ENCODE measurements at places on chromosomes 3 and 15.

GRCh38 chr15:67130673-67131601, 65.5 kb downstream of the SMAD3 start:
- no peak for DNase-seq

DNA sequence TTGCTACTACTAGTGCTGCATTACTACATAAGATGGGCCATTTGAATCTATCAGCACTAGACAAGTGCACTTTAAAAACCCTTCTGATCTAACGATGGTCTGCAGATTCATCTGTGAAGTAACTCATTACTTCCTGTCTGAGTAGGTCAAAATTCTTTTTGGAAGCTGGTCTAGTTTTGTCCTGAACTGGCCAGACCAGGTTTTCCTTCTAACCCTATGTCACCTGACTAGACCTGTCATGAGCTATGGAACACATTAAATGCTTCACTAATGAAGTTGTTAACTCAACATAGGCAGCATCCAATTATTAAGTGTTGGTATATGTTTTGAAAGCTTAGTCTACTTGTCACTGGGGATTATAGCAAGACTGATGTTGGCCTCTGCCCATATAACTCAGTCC, 10.1 kb upstream of the RBM5 start:
- DNase-seq, result no peak

- DNase-seq, result no peak
Measured at GRCh38 chr3:58048301-58048700, 40.1 kb downstream of the FLNB start.

DNA sequence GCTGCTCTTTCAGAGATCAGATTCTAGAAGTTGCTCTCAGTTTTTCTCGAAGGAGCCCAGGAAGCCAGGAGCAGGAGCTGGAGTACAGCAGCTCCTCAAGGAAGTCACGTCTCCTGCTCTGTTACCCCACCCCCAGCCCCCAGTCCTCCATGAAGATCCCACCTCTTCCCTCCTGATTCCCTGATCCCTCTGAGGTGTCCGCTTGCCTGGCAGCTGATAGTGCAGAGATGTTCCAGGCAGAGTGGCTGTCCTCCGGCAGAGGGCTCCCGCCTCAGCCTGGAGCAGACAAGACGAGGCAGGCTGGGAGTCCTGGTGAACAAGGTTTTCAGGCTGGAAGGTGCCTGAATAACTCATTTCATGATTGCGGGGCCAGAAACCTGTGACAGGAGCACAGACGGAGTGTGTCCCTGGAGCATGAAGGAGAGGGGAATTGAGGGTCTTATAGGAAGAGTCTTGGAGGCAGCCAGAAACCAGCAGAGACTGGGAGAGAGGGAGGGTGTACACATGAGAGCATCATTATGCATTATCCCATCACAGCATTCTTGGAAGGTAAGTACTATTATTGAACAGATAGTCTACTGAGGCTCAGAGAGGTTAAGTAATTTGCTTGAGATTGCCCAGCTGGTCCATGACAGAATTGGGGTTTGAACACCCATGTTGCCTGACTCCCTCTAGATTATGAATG, 1.2 kb downstream of the HRH1 start:
- DNase-seq, result no peak

DNA sequence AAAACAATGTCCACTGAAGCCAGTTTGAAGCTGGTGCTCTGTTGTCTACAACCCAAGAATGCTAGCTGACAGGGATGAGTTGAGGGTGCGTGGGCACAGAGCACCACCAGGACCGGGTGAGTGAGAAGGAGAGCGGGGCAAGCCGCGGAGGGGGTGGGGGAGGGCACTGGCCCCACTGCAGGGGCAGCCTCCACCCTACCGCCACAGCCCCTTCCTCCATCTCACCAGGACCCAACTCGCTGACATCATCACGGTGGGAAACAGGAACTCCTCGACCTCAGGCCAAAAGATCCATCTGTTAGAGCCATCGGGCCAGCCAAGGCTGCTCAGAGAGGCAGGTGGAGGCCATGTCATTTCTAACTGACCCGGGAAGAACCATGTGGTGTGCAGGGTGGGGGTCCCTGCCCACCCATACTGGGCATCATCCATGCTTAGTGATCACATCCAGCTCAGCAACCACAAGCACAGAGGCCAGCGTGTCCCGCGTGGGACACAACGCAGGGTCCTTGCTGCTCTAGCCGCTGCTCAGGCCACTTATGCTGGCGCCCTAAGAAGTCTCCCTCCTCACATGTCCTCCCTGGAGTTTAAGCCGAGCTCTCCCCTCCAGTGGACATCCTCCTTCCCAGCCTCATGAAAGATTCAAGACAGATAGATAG, 57.6 kb upstream of the GATA2 start:
- no peak for DNase-seq

GRCh38 chr15:85886309-85886811, 91.6 kb upstream of the KLHL25 start:
- no peak for DNase-seq

DNA sequence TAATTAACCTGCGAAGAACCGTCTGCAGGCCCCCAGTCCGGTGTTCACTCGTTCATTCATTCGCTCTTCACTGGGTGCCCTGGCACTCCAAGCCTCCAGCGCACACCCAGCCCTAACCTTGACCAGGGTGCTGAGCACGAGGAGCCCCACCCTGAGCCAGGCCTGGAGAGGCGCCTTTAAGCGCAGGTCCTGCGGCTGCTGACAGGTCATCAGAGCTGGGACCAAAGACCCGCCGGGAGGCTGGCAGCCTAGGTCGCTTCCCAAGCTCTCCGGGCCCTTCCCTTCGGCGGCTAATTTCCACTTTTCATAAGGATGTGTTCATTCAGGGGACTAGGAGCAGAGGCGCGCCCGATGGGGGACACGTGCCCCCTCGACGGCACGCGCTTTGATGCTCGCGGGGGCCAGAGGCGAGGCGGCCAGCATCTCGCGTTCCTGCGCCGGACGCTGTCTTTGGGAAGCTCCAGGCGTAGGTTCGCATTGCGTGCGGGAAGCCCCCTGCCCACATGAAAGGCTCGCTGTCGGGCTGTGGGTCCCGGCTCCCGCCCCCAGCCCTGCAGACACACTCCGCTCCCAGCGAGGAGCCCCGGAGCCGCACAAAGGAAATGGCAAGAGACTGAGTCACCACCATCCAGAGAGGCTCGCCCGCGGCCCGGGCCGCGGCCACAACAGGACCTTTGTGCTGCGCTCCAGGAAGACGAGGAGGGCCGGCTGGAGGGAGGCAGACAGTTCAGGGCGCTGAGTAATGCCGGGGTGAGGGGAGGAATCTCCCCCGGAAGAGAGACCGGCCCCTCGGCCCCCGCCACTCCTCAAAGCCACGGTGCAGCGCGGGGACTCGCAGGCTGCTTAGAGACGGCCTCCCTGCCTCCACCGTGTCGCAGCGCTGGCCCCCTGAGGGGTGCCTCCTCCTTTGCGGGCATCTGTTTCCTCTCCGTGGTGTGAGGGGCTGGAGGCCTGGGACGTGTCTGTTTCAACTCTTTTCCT, 266.4 kb upstream of the HES1 start:
- DNase-seq, result no peak

GRCh38 chr3:40143283-40144090, 166.0 kb upstream of the EIF1B start:
- no peak for DNase-seq

DNA sequence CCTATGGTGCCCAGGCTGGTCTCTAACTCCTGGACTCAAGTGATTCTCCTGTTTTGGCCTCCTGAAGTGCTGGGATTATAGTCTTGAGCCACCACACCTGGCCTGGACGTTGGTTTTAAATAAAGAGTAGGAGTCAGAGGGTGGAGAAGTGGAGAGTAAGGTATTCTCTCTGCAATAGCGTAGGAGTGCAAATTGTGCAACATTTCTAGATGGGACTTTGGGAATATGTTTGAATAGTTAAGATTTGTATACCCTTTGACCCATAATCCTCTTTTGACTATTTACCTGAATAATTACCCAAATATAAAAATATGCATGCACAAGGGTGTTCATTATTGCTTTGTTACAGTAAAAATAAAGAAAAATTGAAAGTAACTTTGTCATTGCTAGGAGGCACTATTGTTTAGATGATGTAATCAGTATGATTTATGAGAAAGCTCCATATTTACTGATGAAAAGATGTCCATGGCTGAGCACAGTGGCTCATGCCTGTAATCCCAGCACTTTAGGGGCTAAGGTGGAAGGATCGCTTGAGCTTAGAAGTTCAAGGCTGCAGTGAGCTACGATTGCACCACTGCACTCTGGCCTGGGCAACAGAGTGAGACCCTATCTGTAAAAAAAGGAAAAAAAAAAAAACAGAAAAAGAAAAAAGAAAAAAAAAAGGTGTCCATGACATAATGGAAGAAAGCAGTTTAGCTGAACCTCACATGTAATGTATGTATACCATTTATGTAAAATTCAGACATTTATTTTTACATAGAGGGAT, 15.1 kb upstream of the XYLB start:
- no peak for DNase-seq

- DNase-seq, result no peak
Measured at GRCh38 chr3:186180151-186180550, 71.3 kb upstream of the ETV5 start.

DNA sequence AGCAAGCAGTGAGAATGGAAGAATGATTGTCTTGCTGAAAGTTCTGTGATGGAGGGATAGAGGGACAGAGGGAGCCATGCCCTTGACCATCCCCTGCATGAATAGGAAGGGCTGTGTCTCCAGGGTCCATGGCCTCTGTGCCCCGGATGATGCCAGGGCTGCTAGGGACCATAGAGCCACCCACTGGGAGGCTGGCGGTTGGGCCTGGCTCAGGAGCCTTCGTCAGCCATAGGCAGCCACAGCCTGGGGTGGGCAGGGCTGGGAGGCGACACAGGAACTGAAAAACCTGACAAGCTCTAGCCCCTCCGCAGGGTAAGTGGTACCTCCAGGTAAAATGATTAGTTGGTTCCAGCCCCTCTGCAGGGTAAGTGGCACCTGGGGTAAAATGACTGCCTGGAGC, 19.1 kb upstream of the LAMP3 start:
- no peak for DNase-seq

DNA sequence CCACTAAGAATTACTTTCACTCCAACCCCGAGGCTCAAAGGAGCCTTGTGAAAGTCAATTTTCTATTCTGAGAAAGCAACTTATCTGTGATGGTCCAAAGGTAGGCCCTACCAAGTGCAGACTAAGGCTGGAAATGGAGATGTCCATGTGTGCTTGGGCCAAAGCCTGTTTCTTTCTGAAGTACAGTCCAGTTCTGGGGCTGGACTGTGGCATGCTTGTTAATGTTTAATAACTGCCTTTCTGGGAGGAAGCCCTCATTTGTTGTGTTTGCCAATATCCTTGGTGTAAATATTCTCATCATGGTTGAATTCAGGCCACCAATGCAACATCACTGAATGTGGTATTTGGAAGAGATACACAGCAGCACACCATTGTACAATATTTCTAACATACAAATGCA, 182.3 kb upstream of the BCL6 start:
- no peak for DNase-seq

DNA sequence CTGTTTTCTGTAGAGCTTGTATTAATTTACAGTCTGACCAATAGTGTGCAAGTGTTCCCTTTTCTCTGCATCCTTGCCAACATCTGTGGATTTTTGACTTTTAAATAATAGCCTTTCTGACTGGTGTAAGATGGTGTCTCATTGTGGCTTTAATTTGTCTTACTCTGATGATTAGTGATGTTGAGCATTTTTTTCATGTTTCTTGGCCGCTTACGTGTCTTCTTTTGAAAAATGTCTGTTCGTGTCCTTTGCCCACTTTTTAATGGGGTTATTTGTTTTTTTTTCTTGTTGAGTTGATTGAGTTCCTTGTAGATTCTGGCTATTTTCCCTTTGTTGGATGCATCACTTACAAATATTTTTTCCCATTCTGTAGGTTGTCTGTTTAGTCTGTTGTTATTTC, 7.6 kb upstream of the ACOX2 start:
- no peak for DNase-seq

DNA sequence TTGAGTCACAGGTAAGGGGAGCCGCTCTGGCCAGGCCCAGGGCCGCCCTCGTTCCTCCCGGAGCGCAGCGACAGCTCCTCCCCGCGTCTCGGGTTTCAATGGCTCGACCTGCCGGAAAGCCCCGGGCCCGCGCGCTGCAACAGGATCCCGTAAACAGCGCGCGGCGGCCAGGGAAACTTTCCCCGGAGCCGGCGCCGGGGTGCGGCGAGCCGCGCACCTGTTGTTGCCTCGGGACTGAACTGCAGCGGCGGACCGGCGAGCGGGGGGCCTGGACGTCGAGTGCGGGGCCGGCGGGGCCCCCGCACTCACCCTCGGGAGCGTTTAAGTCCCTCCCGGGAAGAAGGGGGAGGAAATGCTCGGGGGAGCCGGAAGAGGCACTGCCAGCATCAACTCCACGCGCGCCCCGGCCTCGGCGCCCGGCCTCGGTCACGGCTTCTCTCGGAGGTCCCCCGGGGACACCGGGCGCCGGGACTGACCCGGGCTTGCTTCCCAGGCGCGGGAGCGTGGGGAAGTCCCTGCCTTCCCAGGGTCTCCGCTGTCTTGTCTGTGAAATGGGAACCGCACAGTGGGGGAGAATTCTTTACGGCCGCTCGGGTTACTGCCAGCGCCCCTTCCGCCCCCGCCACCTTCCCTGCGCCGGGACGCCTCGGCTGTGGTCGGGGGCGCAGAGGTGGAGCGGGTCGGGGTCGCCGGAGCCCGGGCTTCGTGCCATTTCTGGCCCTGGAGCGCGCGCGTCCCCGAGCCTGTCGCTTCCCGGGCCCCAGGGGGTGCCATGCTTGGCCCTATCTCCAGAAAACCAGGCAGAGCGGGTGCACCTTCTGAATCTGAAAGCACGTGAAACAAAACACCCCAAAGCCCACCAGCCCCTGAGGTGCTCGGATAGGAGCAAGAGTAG, 7.5 kb upstream of the PGPEP1L start:
- no peak for DNase-seq

DNA sequence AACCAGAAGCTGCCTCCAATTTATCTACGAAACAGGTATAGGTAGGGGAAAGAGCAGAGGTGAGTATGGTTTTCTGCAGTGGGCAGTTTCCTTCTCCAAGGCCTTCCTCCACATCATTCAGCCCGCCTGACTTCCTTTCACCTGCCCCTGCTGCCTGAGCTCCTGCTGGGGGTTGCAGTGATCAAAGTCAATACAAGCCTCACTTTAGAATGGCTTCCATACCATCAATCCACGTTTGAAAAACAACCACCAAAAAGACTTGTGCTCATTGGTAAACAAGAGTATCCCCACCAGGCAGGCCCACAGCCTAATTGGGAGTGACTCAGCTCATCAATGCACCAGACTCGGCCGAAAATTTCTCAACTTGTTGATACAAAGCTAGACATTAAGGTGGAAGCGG, 159.9 kb downstream of the MAGI1 start:
- no peak for DNase-seq

DNA sequence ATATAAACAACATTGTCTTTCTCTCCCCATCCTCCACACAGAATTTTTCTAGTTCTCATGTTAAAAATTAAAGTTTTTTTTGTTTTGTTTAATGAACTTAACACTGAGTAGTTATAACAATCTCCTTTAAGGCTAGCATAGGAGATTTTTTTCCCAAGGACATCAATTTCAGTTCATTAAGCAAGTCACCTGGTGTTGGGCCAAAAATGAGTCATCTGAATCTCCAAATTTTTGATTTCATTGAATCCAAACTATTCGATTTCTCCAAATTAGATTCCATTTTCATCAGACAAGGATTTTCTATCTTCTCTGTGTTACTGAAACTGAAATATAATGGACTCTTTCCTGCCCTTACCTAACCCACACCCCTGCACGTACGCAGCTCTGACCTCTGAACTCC, 631.4 kb upstream of the MDFIC2 start:
- no peak for DNase-seq

GRCh38 chr3:74173090-74173489, 441.4 kb downstream of the CNTN3 start:
- DNase-seq, result no peak

Data from activated CD4-positive, alpha-beta T cell treated with anti-CD3 and anti-CD28 coated beads for 1 hour (primary cell).